Naive thymus-derived CD8-positive, alpha-beta T cell (primary cell): ENCODE measurements at places on chromosomes 13 and 19.
A peak's percentile ranks its signal among the peaks of the same experiment; 100 is the strongest.

- no peak for DNase-seq
These were observed 2.3 kb downstream of the ZNF726 start for GRCh38 chr19:23916991-23917390.

GRCh38 chr13:94703271-94703670 lies 9.1 kb downstream of the SOX21 start:
- DNase-seq, result no peak

- DNase-seq, result peak; percentile 74
These were observed 7.5 kb downstream of the RASA3 start for GRCh38 chr13:114124921-114125320.

DNA sequence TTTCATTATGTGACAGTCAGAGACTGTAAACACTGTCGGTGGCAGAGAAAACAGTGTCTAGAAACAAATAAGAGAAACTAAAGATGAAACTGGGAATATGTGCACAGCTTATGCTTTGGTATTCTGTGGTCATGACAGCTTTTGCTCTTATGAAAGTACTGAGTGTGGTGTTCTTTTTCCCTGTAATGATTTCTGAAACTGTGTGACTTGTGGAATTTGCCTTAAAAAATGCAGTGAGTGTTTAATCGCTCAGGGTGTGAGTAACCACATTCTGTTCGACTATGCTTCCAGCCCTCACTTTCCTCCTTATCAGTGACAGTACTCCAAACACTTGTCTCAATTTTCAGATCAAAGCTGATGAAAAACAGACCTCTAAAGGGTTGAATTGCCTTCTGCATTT lies 66.9 kb upstream of the DIAPH3 start:
- DNase-seq, result no peak
